A172 (cell line): ENCODE measurements at places on chromosomes 11 and 22. TPM values are rescaled to one million over a fixed set of nuclear protein-coding genes. Genes with fewer than 3 reads are reported as not detected.
A peak's percentile ranks its signal among the peaks of the same experiment; 100 is the strongest.

The SMTNL1 gene
- total RNA-seq, result not detected in 2 replicates

GRCh38 chr11:114606003-114606801, 10.6 kb upstream of the NXPE4 start:
- peak; percentile 5 for DNase-seq

- no peak for DNase-seq
Measured at GRCh38 chr22:46780453-46780852, 18.0 kb downstream of the TBC1D22A start.

GRCh38 chr11:111974446-111974845, 37.3 kb downstream of the DIXDC1 start:
- DNase-seq, result no peak

GRCh38 chr11:63719987-63720386, 38.7 kb downstream of the RTN3 start:
- no peak for DNase-seq

DNA sequence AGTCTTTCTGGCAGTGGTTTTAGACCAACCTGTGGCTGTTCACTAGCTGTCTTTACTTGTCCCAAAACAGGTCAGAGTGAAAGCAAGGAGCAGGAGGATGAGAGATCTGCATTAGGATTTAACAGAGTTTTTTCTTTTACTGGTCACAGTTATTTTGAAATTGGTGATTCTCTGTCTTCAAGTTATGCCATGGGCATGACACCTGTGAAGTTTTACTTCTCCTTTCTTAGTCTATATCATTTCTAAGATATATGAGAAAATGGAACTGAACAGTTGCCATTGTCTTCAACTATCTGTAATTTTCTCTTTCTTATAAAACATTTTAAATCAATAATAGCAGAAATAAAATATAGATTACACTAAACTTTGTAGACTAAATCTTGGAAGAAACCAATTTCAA, 60.6 kb downstream of the TRPC6 start:
- no peak for DNase-seq

- DNase-seq, result peak; percentile 14
Measured at GRCh38 chr11:107496011-107496410, 38.4 kb upstream of the CWF19L2 start.

GRCh38 chr11:73453562-73453961, 77.4 kb downstream of the RELT start:
- no peak for DNase-seq

GRCh38 chr11:115194802-115195110, 309.5 kb downstream of the CADM1 start:
- DNase-seq, result no peak

DNA sequence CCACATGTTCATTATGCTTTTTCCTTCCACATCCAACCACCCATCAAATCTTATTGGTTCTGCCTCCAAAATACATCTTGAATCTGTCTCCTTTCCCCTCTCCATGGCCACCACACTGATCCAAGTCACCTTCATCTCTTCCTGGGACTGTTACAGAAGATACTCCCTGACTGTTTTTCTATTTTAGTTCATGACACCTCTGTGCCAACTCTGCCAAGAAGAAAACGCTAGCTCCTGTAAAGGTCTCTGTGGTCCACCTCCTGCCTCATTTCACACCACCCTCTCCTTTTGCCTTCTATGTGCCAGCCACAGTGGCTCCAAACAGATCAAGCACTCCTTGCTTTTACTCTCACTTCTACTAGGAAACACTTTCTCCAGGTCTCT, 58.9 kb upstream of the CLTCL1 start:
- no peak for DNase-seq

DNA sequence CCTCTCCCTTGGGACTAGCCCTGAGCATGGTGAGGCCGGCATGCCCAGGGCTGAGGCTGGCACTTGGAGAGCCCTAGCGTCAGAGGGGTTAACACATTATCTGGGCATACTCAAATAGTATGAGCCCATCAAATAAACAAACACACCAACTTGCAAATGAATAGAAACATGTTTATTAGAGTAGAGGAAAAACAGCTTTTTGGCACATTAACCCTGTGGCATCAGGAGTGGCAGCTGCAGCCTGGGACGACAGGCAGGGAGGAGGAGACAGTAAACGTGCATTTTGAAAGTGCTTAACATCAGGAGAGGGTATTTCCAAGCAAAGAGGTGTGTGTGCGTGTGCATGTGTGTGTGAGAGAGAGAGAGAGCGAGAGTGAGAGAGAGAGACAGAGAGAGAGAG, 684.9 kb downstream of the NTM start:
- no peak for DNase-seq

- DNase-seq, result no peak
Measured at GRCh38 chr11:8011371-8011770, 24.2 kb downstream of the EIF3F start.

The GP1BB gene
- total RNA-seq, result 8.5 and 10.5 TPM in 2 replicates

The OR6A2 gene
- total RNA-seq, result not detected in 2 replicates

DNA sequence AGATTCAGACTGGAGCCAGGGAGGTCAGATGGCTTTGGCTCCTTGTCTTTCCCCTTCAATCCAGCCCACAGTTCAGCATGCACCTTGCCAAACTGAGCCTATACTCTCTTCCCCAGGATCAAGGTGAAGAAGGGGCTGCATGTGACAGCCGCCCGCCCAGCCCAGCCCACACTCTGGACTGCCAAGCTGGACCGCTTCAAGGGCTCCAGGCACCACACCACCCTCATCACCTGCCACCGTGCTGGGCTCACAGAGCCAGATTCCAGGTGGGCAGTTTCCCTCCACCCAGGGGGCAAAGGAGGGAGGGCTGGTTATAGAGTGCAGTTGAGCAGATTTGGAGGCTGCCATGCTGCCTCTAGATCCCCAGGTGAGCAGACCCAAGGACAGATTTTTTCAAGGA, 6.1 kb downstream of the TMEM132A start:
- DNase-seq, result no peak

DNA sequence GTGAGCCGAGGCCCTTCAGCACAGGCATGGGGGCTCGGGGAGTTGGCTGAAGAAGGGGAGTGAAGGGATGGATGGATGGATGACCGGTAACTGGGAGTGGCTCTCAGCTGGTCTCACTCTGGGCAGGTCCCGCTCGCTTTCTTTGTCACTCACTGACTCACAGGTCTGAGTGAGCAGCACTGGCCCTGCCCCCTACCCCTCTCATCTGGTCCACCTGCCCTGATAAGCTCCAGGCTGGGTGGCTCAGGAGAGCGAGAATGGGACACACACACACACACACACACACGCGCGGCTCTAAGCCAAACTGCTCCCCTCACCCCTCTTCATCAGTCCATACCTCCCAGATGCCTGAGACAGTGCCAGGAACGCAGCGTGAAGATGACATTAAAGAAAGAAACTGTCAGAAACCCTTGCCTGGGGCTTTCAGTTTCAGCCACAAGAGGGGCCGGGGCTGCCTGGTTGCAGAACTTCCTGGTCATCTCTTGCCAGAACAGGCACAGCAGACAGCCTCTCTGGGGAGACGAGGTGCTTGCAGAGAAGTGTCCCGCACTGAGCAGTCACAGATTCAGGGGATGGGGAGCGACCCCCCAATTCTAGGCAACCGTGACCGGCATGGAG, 16.5 kb upstream of the SHISAL1 start:
- DNase-seq, result peak; percentile 62

GRCh38 chr11:29306527-29306926, 710.3 kb downstream of the KCNA4 start:
- DNase-seq, result peak; percentile 78

- DNase-seq, result no peak
Measured at GRCh38 chr11:66915046-66915832, 42.9 kb downstream of the PC start.

DNA sequence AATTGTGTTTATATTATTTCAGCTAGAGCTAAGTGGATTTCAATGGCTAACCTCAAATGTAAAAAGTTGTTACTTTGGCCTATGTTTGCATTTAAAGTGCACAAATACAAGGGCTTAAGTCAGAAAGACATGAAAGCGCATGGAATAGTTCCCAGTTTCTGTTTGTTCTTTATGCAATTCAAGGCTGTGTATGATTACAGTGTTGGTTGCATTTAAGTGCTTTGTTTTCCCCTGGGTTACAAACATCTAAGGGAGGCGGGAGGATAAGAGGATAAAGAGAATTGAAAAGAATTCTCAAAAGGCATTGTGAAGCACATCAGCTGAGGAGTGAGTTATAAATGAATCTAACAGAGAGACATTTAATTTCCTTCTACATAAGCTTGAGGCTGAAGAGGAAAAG, 453.4 kb downstream of the NTM start:
- DNase-seq, result no peak

GRCh38 chr11:112382561-112382960, 121.9 kb upstream of the PLET1 start:
- no peak for DNase-seq

- peak; percentile 23 for DNase-seq
Measured at GRCh38 chr11:71153005-71153390, 99.4 kb downstream of the SHANK2 start.

The GAB4 gene
- total RNA-seq, result not detected in 2 replicates

DNA sequence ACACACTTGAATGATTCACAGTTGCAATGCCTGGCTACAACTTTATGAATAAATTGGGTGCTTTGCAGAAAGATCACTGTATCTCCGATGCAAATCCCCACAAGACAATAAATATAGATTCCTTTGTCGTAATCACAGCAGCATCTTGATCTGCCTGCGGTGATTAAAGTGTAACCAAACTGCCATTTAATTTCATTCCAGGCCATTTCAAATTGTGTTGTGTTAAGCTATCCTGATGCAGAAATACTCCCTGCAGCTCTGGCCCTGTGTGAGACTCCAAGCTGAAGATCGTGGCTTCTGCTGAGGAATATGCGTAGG, 40.8 kb upstream of the B3GAT1 start:
- DNase-seq, result no peak

- no peak for DNase-seq
Measured at GRCh38 chr11:47376525-47377371, 1.6 kb downstream of the SPI1 start.

DNA sequence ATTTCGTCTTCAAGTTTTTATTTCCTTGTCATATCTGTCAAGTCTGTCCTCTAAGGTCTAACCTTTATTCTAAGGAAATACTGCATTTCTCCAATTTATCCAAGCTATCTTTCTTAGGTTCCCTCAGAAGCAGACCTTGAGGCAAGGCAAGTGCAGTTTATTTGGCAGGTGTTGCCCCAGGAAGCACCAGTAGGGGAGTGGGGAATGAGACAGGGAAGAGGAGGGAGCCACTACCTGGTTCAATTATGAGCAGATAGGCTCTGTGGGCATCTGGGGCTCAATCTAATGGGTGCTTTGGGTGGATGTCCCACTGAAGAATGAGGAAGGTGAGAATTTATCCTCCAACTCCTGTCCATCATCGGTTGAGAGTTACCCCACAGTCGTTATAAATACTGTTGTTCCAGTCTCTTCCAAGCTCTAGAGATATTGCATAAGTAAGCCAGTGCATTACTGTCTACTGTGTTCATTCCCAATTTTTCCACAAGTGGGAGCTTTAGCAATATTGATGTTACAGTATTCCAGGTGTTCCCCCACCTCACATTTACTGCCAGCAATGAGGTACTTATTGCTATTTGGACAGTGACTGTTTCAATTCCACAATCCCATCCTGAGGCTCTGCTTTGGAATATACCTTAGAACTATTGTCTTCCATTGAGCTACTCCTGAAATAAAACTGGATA, 154.9 kb upstream of the CEP126 start:
- peak; percentile 1 for DNase-seq

DNA sequence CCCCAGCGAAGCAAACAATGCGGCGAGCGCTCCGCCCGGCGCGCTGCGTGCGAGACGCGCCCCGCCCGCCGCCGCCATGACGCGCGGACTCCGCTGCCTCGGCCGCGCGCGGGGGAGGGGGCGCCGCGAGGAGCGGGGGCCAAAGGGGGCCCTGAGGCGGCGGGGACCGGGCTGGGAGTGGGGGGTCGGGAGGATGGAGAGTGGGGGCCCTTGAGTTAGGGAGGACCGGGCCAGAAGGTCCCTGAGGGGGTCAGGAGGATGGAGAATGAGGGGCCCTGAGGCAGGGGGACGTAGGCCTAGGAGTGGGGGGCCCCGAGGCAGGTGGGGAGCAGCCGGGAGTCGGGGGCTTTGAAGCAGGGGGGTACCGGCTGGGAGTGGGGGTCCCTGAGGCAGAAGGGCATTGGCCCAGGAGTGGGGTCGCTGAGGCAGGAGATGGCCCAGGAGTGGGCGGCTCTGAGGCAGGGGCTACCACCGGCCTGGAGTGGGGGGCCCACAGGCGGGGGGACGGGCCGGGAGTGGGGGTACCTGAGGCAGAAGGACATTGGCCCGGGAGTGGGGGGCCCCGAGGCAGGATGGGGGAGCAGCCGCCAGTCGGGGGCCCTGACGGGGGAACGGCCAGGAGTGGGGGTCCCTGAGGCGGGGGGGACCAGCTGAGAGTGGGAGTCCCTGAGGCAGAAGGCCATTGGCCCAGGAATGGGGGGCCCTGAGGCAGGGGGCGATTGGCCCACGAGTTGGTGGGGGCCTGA, at the start of gene BRD1:
Gene BRD1, minus strand, starts transcription at position 21 of the 746 bp plus-strand sequence. CDS start 3,556 bp downstream, outside the sequence.
- DNase-seq, result no peak

- DNase-seq, result no peak
Measured at GRCh38 chr11:96147186-96147585, 195.8 kb downstream of the MAML2 start.

DNA sequence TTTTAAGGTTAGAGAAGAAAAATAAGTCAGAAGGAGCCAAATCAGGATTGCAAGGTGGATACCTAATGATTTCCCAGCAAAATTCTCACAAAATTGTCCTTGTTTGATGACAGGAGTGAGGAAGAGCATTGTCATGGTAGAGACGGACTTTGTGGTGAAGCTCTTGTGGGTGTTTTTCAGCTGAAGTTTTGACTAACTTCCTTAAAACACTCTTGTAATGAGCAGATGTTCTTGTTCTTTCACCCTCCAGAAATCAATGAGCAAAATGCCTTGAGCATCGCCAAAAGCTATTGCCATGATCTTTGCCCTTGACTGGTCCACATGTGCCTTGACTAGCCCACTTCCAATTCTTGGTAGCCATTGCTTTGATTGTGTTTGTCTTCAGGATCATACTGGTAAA, 20.0 kb downstream of the CALCB start:
- no peak for DNase-seq

- DNase-seq, result peak; percentile 80
Measured at GRCh38 chr11:81725701-81726100, 1008.0 kb downstream of the FAM181B start.

GRCh38 chr11:75462117-75462653, 29.2 kb upstream of the KLHL35 start:
- DNase-seq, result no peak
